Progenitor cell of endocrine pancreas (in vitro differentiated cells): ENCODE measurements at places on chromosomes 2 and 18. TPM values are rescaled to one million over a fixed set of nuclear protein-coding genes. Genes with fewer than 3 reads are reported as not detected.

ABCG8 gene
- not detected in 2 replicates for total RNA-seq

ASB18 gene
- not detected in 2 replicates for total RNA-seq

TDRD15 gene
- 0.04 TPM in 1 of 2 replicates, not detected in the other for total RNA-seq

POTEE gene
- 3.3 and 4.7 TPM in 2 replicates for total RNA-seq

MEP1B gene
- not detected in 2 replicates for total RNA-seq

NT5C1B gene
- not detected in 2 replicates for total RNA-seq

FN1 gene
- 2,640 and 2,744 TPM in 2 replicates for total RNA-seq

DNA sequence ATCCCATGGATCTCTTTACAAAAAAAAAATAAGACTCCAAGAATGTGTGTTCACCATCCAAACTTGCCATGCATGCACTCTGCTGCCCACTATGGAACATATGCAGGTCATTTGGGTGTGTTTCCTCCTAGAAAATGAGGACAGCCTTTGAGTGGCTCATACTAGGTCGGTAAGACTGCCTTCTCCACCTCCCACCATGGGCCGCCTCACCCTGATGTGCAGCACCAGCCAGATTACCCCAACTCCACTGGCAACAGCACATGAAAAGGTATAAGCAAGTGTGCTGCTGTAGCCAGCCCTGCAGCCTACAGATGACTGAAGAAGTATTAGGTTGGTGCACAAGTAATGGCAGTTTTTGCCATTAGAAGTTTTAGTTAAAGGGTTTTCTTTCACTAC lies 214.2 kb downstream of the ATAD2B start:
- no peak for DNase-seq

DNA sequence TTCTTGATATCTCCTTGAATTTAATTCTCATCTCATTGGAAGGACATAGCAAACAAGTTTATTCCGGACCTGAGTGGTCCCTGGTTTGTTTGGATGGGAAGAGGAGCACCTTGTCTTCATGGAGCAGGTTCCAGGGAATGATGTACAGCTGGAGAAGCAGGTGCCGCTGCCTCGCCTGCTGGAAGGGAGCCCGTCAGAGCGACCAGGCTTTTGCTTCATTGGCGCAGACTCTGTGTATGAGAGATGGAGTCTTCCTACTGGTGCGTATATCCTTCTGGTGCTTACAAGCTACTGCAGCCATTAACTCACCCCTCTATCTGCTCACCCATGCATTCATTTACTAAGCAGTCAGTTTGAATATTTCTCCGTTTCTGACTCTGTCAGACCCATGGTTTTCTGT lies 11.6 kb upstream of the ALLC start:
- no peak for DNase-seq

DNA sequence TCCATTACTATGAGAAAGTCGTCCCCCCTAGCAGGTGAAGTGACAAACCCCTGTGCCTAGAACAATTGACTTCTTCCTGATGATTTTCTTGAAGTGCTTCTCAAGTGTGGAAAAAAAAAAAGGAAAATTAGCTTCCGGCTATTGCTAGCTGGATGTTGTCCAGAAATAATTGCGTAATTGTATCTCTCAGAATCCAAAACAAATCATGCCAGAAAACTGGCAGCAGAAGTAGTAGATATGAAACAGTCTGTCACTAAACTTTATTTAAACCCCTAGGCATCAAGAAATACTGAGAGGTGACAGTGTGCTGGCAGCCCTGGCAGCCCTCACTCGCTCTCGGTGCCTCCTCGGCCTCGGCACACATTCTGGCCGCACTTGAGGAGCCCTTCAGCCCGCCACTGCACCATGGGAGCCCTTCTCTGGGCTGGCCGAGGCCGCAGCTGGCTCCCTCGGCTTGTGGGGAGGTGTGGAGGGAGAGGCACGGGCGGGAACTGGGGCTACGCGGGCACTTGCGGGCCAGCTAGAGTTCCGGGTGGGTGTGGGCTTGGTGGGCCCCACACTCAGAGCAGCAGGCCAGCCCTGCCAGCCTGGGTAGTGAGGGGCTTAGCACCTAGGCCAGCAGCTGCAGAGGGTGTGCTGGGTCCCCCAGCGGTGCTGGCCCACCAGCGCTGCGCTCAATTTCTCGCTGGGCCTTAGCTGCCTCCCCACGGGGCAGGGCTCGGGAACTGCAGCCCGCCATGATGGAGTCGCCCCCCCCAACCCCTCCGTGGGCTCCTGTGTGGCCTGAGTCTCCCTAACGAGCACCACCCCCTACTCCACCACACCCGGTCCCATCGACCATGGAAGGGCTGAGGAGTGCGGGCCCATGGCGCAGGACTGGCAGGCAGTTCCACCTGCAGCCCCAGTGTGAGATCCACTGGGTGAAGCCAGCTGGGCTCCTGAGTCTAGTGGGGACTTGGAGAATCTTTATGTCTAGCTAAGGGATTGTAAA lies 80.5 kb upstream of the ABCA12 start:
- DNase-seq: no peak

- DNase-seq: no peak
Measured at GRCh38 chr2:174683392-174683759, 80.9 kb downstream of the CHRNA1 start.

GRCh38 chr18:29661924-29662323 lies 1380.6 kb downstream of the DSC3 start:
- DNase-seq: no peak

DNA sequence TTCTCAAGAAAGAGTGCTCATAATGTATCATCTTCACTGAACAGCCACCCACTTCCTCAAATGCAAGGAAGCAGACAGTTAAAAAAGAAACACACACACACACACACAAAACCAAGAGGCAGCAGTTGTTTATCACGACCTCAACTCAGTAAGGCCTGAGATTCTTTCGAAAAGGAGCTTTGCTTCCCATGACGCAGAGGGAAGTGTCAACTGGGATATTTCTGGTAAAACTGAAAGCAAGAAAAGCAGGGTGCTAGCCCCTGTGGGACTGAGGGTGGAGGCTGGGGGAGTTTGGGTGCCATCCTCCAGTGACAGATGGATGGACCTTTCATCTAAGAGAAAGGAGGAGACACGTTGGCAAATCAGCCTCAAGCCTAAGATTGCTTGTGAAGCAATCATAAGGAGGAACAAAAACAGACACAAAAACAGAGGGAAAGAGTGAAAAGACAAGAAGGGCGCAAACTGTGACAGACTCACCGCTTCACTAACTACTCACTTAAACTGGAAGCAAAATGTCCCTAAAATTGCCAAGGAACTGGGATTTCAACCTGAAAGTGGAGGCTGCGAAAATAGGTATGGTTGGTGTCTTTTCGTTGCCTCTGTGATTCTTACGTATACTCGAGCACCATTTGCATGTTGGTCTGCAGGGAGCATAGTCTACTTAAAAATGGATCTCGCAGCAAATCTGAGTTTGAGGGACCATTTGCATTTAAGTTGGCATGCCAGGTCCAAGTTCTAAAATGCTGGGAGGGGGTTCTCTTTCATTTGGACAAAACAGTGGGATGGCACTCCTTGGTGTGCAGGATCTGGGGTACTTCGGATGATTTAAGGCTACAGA lies at the start of gene ARHGAP25:
ARHGAP25 (plus strand) TSS at position 124 of the 838 bp plus-strand sequence; CDS start at position 513, 389 bp downstream.
- no peak for DNase-seq

- no peak for DNase-seq
Measured at GRCh38 chr2:58896638-58897037, 655.5 kb upstream of the FANCL start.

GRCh38 chr18:26655525-26656430 lies 107.4 kb upstream of the KCTD1 start:
- DNase-seq: peak; percentile 43

DNA sequence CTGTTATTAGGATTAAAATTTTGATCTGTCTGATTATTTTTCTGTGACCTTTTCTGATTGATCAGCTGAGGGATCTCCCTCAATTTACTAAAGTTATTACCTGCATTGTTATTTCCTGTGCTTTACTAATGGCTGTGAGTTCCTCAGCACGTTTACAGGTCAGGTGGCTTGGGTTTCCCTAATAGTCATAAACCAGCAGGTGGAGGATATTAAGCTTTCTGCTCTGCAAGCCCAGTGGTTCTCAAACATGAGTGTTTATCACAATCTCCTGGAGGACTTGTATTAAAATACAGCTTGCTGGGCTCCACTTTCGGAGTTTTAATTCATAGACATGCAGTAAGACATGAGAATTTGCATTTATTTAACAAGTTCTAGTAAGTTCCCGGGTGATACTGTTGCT lies 22.4 kb upstream of the UGP2 start:
- no peak for DNase-seq

- no peak for DNase-seq
Measured at GRCh38 chr2:218980735-218981389, 4.1 kb downstream of the FEV start.

GRCh38 chr2:233044974-233045605 lies 12.6 kb downstream of the NEU2 start:
- DNase-seq: no peak

GRCh38 chr18:53789376-53790247 lies 434.9 kb downstream of the MBD2 start:
- DNase-seq: no peak

DNA sequence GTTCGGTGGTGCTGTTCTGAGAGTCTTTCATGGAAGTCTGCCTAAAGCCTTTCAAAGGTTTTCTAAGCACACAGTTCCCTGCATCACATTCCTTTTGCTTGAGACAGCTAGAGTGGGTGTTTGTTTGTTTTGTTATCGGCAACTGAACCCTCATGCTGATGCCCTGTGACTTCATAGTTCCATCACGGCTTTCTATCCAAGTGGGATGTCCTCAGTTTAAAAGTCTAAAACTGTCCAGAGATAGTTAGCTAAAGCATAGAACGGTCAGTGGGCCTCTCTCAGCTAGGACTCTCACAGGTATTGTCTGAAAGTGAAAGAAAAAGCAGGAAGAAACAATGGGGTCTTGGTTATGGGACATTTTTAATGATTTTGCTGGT lies 337.3 kb downstream of the OSR1 start:
- DNase-seq: no peak

DNA sequence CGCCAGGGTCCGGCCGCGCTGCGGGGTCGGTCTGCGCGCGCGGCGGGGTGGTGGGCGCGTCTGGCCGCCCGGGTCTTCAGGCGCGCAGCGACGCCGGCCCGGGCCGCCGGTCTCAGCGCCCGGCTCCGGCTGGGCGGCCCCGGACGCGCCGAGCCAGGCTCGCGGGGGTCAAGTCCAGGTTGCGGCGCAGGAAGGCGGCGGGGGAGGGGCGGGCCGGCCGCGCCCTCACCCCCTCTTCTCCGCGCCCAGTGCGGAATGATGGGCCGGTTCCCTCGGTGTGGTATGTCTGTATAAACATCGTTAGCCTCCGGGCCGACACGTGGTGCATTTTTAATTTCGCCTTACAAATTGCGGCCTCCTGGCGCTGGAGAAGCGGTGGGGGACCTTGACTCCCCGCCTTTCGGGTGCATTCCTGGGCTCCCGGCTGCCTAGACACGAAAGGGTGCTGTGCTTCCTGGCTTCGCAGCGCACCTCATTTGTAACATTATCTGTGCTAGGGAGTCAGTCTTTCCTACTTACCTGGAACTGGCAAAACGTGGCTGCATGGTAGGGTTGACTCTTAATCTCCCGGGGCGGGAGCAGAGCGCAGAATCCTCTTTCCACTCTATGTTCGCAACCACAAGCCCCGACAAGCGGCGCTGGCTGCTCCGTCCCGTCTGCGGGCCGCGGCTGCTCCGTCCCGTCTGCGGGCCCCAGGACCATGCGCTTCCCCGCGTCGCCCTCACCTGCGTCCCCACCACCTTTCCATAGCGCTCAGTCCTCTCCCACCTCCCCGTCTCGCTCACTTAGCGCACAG lies 69.0 kb downstream of the CTAGE1 start:
- peak; percentile 48 for DNase-seq

GRCh38 chr2:40353231-40353630 lies 98.7 kb downstream of the SLC8A1 start:
- no peak for DNase-seq

- no peak for DNase-seq
Measured at GRCh38 chr2:169507698-169508097, 1.8 kb upstream of the KLHL41 start.

- no peak for DNase-seq
Measured at GRCh38 chr18:45567123-45567522, 48.2 kb upstream of the SLC14A2 start.

GRCh38 chr2:6835467-6835866 lies 30.2 kb downstream of the CMPK2 start:
- no peak for DNase-seq

DNA sequence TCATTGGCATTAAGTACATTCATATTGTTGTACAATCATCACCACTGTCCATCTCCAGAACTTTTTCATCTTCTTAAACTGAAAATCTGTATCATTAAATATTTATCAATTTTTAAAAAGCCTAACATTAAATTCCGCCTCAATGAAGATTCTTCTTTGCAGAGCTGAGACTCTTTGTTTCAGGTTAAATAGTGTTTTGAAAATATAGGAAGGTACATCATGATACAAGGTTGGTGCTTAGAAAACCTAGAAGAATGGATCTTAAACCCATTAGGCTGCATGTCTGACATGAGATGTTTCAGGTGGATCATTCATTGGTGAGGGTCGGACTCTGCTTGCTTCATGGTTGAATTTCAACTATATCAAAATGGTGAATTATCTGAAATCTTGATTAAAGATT lies 30.5 kb downstream of the DDX1 start:
- no peak for DNase-seq

GRCh38 chr2:47784352-47784851 lies 1.5 kb downstream of the MSH6 start:
- no peak for DNase-seq
